GM23248 (cell line): ENCODE measurements at places on chromosomes 2 and 18. TPM values are rescaled to one million over a fixed set of nuclear protein-coding genes. Genes with fewer than 3 reads are reported as not detected.

- H3K27me3 ChIP-seq, result no peaks in the 10 kb centered on the region
- H3K4me3 ChIP-seq, result peak overlapping the region; percentile 14; the same call in 1 of the 2 replicates
- DNase-seq, result peak; percentile 84
- H3K36me3 ChIP-seq, result no peaks in the 10 kb centered on the region
Observed at GRCh38 chr2:145350011-145350410, 830.1 kb upstream of the ZEB2 start.

- no peak for DNase-seq
- no peaks in the 10 kb centered on the region for H3K36me3 ChIP-seq
- no peak overlapping the region for H3K4me3 ChIP-seq
Observed at GRCh38 chr18:67373636-67374035, 142.9 kb downstream of the DSEL start.

The ELOA2 gene
- total RNA-seq, result not detected in 2 replicates

DNA sequence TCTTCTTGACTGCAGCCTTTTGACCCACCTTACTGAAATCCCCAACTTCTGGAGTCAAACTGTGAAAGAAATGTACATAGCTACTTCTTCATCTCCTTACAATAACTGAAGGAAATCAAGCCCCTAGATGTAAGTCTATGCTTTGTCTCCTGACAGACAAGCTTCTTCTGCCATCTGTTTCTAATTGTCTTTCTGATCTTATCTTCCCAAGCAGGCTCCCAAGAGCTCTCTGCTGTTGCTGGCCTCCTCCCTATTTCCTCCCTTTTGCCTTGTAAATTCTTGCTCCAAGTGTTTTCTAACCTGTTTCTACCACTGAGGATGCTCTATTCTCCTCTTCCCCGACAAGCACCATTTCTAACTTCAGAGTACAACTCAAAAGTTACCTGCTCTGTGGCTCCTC lies 77.4 kb upstream of the OSR1 start:
- peaks cover 5% of the 10 kb centered on the region; the same call in 1 of the 2 replicates for H3K27me3 ChIP-seq
- peak; percentile 38 for DNase-seq
- H3K4me1 ChIP-seq, result no peaks in the 10 kb centered on the region
- no peak overlapping the region for H3K27ac ChIP-seq
- no peaks in the 10 kb centered on the region for H3K36me3 ChIP-seq

DNA sequence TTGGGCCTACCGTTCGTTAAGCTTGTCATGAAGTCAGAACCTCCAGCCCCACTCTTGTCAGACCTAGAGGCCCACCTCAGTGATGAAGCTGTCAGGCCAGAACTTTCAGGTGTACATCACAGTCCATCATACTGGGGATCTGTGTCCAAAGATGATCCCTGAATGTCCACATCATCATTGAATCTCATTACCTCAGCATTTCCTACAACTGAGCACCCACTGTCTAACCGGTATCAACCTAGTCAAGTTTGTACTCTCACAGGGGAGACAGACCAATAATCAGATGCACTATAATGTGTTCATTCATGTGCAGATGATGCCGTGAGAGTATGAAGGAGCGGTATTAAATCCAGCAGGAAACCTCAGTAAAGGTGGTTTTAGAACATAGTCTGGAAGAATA lies 36.3 kb upstream of the EHBP1 start:
- no peak for DNase-seq
- H3K4me3 ChIP-seq, result no peak overlapping the region
- H3K4me1 ChIP-seq, result peaks cover 35% of the 10 kb centered on the region
- no peaks in the 10 kb centered on the region for H3K27me3 ChIP-seq
- no peaks in the 10 kb centered on the region for H3K36me3 ChIP-seq
- H3K27ac ChIP-seq, result no peak overlapping the region

GRCh38 chr2:207746131-207746530 lies 23.6 kb downstream of the FZD5 start:
- no peaks in the 10 kb centered on the region for H3K27me3 ChIP-seq
- no peak overlapping the region for H3K27ac ChIP-seq
- peaks cover 10% of the 10 kb centered on the region for H3K36me3 ChIP-seq
- no peak overlapping the region for H3K4me3 ChIP-seq
- DNase-seq, result peak; percentile 85

The CCDC68 gene
- 0.11 TPM in 1 of 2 replicates, not detected in the other for total RNA-seq
